NCI-H1436 (cell line): ENCODE measurements at places on chromosomes 2 and 18.

- no peak for DNase-seq
These were observed 13.6 kb downstream of the TMEM185B start for GRCh38 chr2:120209427-120210269.

DNA sequence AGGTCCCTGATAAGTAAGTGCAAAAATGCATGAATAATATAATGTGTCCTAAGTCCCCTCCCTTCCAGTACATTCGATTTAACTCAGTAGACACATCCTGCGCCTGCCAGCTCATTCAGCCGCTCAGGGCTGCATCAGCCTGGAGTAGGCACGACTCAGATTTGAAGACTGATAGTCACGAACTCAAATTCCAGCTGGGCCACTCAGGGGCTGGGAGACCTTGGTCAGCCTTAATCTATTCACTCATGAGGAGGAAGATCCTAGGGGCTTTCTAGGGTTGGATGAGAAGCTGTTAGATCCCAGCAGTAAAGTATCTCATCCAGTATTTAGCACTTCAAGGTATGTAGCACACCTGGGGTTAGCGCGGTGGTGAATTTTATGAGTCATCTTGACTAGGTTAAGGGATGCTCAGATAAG is 98.9 kb upstream of the ODC1 start:
- no peak for DNase-seq

GRCh38 chr2:48048476-48049171 is 142.3 kb upstream of the FBXO11 start:
- no peak for DNase-seq

- DNase-seq, result peak; percentile 24
These were observed 326.1 kb upstream of the SKOR2 start for GRCh38 chr18:47577520-47577919.

- DNase-seq, result no peak
These were observed 72.2 kb downstream of the HNMT start for GRCh38 chr2:138036522-138036921.

DNA sequence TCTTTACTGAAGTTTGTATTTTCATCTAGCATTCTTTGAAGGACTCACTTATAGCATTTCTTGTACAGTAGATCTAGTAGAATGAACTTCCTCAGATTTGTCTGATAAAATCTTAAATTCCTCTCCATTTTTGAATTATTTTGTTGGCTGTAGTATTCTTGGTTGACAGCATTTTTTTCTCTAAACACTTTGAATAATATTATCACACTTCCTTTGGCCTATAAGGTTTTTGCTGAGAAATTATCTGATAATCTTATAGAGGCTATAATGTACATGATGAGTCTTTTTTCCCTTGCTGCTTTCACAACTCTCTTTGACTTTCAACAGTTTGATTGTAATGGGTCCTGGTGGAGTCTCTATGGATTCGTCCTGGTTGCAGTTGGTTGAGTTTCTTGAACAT is 169.5 kb downstream of the NOL4 start:
- no peak for DNase-seq

DNA sequence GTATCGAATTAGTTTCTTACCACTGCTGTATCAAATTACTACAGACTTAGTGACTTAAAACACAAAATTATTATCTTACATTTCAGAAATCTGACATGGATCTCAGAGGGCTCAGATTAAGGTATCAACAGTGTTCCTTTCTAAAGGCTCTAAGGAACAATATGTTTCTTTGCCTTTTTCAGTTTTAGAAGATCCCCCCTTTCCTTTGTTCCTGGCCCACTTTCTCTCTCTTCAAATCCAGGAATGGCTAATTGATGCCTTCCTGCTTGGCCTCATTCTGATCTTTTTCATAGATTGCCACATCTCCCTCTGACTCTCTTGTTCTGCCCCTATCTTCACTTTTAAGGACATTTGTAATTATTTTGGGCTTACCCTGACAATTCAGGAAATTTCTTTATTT is 65.7 kb downstream of the LRP1B start:
- no peak for DNase-seq

DNA sequence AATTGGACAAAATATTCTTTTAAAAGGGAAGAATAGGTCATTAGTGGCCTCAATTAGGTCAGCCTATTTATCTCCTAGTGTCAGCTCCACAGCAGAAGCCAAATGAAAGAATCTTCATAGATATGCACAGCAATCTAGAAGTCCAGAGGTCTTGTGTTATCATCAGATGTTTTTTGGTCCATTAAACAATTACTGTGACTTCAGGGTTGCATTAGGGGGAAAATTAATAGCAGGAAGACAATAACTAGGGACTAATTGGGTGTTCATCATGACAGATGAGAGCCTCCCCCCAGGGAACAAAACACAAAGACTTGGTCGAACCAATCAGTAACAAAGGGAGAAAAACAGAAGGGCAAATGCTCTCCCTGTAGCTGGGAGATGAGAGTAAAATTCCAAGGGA is 264.7 kb downstream of the PTH2R start:
- DNase-seq, result peak; percentile 12

DNA sequence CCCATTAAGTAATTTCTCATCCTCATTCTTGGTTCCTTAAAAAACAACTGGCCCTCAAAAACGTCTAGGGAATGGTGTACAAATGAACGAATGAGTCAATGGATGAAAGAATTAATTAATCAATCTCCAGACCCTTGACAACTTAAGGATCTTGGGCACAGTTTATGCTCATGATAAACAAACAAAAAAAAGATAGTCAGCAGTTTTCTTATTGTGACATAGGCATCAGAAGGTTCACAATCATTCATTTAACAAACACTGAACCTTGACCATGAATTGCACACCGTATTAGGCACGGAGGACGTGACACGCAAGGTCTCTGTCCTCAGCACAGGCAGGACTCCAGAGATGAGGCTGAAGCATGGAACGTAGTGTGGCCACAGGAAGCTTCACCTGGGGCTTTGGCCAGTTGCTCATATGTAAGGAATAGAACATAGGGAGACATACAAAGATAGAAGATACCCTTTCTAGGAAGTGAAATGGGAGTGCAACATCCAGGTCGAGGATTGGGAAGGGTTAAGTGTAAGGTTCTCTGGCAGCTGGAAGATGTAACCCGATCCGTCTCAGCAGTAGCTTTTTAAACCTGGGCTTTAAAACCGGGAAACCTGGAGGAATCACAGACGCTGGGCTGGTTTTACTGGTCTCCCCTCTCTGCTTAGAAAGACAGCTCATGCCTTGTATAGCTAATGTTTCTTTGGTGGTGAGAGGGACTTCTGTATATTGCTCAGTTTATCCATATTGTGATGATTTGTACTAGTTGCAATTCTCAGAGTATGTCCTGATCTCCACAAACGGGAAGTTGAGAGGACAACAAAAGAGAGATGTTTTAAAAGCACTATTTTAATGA is 8.9 kb upstream of the LTBP1 start:
- no peak for DNase-seq

GRCh38 chr2:196601430-196602306 is 37.8 kb upstream of the CCDC150 start:
- no peak for DNase-seq

GRCh38 chr18:59783138-59783537 is 85.9 kb upstream of the CCBE1 start:
- peak; percentile 8 for DNase-seq
